ENCODE measurements at places on chromosomes 16 and 17.
A peak's percentile ranks its signal among the peaks of the same experiment; 100 is the strongest.

- peak; percentile 50 for DNase-seq
Observed at GRCh38 chr16:7748522-7748921, 415.9 kb downstream of the RBFOX1 start.

- DNase-seq = no peak
Observed at GRCh38 chr16:14333361-14333760, 262.2 kb downstream of the MRTFB start.

GRCh38 chr16:19245326-19245925, 40.1 kb upstream of the CLEC19A start:
- DNase-seq = no peak

- peak; percentile 87 for DNase-seq
Observed at GRCh38 chr16:48687421-48688038, 77.5 kb upstream of the N4BP1 start.

DNA sequence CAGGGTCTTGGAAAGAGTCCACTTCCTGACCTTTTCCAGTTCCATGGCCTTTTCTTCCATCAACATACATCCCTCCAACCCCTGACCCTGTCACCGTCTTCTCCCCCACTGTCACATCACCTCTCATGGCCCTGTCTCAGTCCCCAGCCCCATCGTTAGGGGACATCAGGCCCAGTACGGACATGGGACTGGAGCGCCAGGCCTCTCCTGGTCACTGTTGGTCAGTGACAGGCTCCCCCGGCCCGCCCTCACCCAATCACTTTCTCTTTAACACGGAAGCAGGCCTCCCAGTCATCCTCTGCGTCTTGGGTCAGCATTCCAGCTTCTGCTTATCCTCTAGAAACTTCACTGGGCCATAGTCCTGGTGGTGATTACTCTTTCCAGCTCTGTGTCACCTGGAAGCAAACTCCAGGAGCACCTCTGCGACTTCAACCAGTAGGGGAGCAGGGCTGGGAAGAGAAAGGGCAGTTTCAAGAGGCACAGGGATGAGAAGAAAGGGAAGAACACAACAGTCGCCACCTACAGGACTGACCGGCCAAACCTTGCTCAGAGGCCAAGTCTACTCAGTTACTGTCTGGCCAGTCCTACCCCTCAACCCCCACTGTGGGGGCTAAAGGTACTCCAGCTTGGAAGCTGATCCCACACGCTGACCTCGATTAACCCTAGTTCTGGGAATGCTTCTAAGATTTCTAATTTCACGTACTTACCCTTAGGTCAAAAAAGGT, 15.9 kb upstream of the ICAM2 start:
- peak; percentile 20 for DNase-seq

- no peak for DNase-seq
Observed at GRCh38 chr17:48637323-48638260, 11.4 kb upstream of the HOXB9 start.
